Right ventricle myocardium inferior (tissue), 1 donor: ENCODE measurements at places on chromosomes 11 and 22.

DNA sequence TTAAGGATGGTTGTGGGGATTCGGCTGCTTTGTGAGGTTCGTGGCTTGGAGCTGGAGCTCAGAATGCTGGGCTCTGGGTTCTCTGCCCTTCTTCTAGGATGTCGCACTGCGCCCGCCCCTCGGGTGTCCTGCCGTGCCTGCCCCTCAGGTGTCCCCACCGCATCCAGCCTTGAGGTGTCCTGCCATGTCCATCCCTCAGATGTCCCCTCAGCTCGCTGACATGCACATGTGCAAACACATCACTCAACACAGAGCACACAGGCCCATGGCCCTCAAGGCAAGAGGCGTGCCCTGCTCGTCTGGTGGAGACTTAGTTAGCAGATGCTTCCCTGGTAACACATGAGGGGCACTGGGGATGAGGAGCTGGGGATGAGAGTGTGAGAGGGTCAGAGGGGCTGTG, 359.3 kb downstream of the TBC1D22A start:
- DNase-seq = no peak

DNA sequence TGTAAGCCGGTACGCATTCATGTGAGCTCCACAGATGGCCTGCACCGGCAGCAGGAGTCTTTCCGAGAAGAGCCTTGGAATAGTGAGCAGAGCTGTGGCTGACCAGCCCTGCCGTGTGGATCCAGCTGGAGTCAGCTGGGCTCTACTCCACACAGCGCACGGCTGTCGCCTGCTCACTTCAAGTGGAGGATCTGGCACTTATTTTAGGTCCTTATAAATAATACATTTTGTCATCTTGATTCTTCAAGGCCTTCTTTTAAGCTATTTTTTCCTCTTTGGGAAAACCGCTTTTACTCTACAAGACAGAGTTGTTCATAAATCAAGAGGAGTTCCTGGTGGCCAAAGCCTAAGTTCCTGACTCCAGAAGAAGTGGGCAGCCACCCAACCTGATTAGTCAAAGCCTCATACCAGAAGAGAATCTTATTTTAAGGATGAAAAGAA, 93.8 kb downstream of the KCNC1 start:
- DNase-seq = peak; percentile 78

- DNase-seq = no peak
These were observed 5.8 kb downstream of the TTC38 start for GRCh38 chr22:46273432-46274148.

GRCh38 chr22:30402028-30402765, 5.4 kb downstream of the SEC14L2 start:
- DNase-seq = no peak

DNA sequence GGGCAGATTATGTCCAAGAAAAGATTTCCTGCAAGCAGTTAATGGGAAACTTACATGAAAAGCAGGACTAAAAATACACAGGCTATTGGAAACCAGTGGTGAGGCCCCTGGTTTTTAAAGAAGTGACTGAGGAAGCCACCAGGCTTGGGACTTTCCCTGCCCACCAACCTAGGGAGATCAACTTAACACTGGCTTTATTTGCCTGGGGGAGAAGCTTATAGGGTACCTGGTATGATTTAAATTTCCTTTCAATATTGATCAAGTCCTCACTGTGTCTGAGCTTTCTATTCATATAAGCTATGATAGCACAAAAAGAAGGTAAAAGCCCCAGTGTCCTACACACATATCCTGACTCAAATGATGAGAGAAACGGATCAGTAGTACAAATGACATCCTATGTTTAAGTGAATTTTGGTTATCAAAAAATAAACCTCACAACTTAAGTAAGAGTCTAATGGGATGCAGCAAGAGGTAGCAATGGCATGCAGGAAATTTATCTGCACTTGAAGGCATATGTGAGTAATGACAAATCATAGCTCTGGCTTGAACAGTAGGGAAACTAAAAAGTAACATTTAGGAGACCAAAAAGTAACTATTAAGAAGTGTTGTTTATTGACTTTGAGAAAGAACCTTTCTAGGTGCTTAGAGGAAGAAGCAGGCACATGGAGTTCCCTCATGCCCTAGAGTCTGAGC, 85.3 kb downstream of the GAB2 start:
- DNase-seq = no peak

- DNase-seq = no peak
These were observed 7.1 kb downstream of the LARGE2 start for GRCh38 chr11:45929486-45930030.

DNA sequence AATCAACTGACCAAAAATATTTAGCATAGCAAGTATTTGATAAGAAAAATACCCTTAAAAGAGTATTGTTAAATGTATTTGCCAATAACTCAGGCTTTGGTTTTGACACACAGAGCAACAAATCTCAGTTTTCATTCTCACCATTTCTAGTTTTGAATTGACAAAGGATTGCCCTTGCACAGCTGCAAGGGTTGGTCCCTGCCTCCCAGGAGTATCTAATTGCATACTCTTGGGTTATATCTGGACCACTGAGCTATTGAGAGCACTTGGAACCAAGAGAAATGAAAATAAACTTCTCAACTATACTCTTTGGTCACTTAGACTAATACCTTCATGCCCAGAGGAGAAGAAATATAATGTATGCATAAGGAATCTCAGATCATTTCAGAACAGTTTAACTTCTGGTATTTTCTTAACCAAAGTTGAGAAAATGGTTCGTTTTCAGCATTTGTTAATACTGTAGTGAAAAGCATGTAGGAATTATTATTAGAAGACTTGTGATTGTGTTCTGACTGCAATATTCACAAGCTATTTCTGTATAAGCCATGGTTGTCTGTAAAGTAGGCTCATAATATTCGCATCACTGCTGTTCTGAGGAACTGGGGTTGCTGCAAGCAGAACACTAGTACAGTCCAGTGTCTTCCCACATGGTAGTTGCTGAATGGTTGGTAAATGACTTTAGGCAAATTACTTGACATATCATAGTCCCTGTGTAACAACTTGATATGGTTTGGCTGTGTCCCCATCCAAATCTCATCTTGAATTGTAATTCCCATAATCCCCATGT, 7.9 kb downstream of the C2CD3 start:
- no peak for DNase-seq

DNA sequence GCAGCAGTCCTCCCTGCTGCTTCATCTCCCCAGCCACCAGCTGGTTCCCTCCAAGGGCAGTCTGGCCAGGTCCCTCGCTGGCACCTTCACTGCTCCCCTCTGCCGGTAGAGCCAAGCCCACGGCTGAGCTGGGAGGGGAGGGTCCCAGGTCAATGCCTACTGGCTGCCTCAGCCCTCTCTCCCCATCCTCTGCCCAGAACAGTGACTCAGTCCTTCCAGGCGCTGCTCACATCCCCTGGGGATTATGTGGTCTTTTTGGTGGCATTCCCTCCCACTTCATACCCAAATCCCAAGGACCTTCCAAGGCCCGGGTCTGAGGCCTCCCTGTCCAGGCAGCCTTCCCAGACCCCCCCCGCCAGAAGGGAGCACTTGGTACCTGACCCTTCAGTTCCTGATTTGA, 44.9 kb downstream of the WNT7B start:
- no peak for DNase-seq

DNA sequence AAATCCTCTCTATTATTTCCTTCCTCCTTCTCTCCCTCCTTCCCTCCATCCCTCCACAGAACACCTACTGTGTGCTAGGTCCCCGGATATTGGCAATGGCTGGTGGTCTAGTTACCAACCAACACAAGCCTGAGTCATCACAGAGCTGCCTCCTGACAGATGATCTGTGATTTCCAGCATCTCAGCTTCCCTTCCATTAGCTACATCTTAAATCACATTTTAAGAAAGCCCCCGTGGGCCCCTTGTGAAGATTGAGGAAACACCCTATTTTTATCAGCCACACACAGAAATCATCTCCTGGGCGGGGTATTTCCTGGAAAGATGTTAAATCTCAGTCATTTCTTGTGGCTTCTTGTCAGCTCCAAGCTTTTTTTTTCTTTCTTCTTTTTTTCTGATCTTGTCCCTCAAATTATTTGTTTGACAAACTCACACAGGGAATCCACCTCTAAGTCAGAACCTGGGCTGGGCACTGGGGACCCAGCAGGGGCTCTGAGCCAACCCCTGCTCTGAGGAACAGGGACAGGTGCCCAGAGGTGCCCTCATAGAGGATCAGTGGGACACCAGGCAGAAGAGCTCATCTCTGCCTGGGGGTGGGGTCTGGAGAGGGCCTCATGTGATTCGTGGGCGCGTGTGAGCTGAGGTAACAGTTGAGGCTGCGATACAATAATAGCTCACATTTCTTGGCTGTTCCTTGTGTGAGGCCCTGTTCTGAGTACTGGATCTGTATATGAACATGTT, 42.4 kb downstream of the CACNA1I start:
- no peak for DNase-seq

GRCh38 chr22:17949642-17950473, 74.5 kb downstream of the MICAL3 start:
- DNase-seq = no peak

- no peak for DNase-seq
These were observed 6.7 kb downstream of the TSPO start for GRCh38 chr22:43157874-43158546.

DNA sequence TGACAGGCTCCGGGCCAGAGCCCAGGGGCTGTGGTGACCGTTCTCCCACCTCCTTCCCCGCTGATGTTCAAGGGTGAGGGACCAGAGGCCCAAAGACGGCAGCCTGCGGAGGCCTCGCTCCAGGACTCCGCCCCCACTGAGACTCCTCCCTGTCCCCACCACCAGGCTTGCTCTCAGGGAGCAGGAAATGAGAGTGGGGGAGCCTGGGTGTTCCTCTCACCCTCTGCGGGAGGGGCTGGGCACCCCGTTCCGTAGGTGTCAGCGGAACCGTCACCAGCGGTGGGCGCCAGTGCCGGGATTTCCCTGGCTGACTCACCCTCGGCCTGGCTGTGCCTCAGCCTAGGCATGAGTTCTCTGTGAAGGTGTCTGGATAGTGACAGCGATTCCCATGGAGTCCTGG, 15.7 kb downstream of the DAGLA start:
- DNase-seq = peak; percentile 80

- DNase-seq = peak; percentile 56
These were observed 6.7 kb downstream of the CASTOR1 start for GRCh38 chr22:30282616-30283046.

DNA sequence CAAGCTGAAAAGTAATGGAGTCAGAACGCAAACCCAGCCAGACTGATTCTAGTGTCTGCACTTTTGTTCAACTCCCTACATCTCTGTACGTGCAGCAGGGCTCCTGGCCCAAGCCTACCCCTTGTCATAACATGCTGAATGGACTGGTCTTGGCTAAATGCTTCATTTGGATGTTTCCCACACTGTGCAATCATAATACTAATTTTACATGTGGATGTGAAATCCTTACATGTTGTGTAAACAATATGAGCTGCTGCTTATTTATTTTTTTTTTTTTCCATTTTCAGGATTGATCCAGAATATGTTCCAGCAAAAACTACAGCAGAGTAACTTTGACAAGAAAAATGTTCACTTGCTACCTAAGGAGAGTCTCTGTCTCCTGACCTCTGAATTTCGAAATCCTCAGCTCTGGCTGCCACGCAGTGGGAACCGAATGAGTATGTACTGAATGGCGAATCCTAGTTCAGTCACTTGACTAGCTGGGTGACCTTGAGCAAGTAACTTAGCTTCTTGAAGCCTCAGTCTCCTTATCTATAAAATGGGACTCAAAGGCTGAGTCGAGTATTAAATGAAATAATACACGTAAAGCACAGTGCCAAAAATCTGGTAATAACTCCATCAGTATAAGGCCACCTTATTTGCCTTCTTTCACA, 133.4 kb downstream of the EHF start:
- no peak for DNase-seq

- DNase-seq = no peak
These were observed 34.3 kb downstream of the RCOR2 start for GRCh38 chr11:63882555-63883242.

DNA sequence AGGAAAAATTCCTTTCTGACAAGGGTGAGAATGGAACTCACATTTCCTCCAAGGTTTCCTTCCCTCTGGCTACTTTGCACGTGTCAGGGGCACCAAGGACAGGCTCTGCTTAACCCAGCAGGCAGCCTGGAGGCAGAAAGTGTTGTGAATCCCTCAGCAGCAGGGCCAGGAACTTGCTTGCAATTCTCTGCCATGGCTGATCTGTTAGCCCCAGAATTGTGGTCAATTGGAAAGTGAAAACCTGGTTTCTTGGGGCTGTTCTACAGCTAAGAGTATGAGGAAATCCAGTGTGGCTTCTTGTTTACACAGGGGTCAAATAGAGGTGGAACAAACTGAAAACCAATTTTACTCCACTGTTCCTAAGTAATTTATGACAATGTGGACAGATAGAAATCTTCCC, 38.3 kb upstream of the CEP295 start:
- no peak for DNase-seq

GRCh38 chr11:66677599-66678375, at the start of gene RBM4B:
TSS of gene RBM4B (minus strand) at chr11:66677887. CDS start at chr11:66677079, 808 bp downstream.
- DNase-seq = peak; percentile 99
